ENCODE measurements at places on chromosomes 1 and 21.

DNA sequence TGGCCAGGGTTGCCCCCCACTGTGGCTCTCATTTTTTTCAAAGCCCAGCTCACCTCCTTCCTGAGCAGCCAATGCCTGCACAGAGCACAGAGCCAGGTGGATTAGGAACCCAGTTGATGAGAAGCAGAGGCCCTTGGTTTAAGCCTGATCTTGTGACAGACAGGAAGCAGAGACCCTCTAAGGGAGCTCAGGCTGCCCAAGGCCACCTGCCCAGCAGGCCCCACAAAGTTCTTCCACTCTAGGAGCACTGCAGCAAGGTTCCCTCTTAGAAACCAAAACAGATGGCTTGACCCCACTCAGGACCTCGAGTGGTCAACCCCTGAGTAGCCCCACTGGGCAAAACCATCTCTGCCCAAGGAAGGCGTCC, 25.5 kb upstream of the PRSS38 start:
- no peak for DNase-seq

DNA sequence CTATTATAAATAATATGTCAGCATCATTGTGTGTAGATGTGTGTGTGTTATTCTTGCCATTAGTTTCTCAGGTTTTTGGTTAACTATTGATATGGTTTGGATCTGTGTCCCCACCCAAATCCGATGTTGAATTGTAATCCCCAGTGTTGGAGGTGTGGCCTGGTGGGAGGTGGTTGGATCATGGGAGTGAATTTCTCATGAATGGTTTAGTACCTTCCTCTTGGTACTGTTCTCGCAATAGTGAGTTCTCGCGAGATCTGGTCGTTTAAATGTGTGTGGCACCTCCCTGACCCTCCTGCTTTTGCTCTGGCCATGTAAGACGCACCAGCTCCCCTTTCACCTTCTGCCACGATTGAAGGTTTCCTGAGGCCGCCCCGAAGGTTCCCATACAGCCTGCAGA, 9.6 kb upstream of the POFUT2 start:
- no peak for DNase-seq

DNA sequence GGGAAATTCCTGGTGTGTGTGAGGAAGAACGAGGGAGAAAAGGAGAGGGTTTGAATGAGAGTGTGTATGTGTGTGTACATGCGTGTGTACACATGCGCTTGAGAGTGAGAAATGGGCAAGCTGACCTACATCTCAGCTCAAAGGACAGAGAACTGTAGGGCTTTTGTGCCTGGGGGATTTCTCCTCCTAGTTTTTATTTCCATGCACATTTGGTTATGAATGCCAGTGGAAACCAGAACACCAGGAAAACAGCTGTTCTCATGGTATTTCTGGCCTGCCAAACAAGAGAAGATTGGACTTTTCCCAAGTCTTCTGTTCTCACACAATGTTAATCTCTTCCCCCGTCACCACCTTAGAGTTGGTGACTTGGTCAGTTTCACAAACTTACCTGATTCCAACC, 45.2 kb downstream of the SLC44A3 start:
- DNase-seq: no peak

- DNase-seq: no peak
These were observed 11.0 kb downstream of the RUNX3 start for GRCh38 chr1:24918995-24919605.

GRCh38 chr1:206419783-206420182, 50.5 kb upstream of the IKBKE start:
- DNase-seq: no peak

GRCh38 chr1:81554108-81554507, 246.6 kb upstream of the ADGRL2 start:
- no peak for DNase-seq

DNA sequence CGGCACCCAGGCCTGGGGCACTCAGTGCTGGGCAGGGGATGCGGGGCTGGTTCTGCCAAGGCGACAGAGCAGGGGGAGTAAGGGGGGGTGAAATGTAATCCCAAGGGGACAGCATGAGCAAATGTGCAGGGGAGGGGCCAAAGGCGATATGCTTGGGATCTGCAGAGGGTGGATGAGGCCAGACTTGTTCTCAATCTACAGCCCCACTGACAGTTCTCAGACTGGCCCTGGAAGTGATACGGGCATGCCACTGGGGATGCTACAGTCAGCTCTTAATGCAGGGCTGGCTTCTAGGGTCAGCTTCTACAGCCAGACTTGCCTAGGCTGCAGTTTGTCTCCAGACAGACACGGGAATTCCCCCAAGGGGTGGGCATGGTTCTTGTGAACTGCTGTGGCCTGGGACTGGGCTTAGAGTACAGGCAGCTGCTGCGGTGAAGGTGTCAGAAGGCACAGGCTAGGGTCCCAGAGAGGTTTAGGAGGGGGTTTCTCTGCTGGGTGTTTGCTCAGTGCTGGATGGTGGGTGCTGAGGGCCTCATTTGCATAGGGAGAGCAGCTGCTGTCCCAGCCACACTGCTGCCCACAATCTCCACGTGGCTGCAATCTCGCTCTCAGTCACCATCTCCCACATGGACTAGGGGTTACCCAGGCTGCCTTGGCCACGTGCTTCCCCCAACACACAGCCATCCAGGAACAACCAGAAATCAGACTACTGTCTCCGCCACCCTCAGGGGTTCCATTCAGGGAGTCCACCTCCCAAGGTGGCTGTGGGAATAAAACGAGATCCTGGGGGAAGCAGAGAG, 190.1 kb downstream of the HIVEP3 start:
- no peak for DNase-seq

- no peak for DNase-seq
These were observed 10.7 kb downstream of the DDI2 start for GRCh38 chr1:15628003-15628402.

DNA sequence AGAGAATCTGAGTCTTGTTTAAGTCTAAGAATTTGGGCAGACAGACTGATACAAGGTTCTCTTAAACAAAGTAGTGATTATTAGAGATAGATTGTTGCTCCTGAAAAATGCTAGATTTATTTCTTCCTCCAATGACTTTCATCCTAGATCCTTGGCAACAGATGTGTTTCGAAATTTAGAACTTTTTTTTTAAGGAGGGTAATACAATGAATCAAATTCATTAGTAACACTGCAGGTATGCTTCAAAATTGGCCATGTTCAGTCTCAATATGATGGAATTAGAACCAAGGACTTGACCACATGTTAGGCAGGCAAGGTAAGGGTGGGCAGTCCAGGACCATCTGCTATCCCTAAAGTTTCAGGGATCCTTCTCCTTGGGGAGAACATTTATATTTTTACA, 4.5 kb upstream of the LCE1F start:
- DNase-seq: no peak

DNA sequence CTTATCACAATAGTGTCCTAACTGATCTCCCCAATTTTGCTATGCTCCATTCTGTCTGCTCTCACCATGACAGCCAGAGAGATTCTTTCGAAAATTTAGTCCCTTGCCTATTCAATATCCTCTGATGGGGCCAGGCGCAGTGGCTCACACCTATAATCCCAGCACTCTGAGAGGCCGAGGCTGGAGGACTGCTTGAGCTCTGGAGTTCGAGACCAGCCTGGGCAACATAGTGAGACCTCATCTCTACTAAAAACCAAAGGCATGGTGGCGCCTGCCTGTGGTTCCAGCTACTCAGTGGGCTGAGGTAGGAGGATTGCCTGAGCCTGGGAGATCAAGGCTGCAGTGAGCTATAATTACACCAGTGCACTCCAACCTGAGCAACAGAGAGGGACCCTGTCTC, 16.1 kb upstream of the PDZK1IP1 start:
- DNase-seq: no peak

- no peak for DNase-seq
These were observed 51.5 kb downstream of the CTH start for GRCh38 chr1:70462611-70463010.

- DNase-seq: peak; percentile 60
These were observed 79.8 kb upstream of the F3 start for GRCh38 chr1:94621395-94621794.

- DNase-seq: no peak
These were observed 78.2 kb downstream of the MAP3K7CL start for GRCh38 chr21:29208682-29209059.

DNA sequence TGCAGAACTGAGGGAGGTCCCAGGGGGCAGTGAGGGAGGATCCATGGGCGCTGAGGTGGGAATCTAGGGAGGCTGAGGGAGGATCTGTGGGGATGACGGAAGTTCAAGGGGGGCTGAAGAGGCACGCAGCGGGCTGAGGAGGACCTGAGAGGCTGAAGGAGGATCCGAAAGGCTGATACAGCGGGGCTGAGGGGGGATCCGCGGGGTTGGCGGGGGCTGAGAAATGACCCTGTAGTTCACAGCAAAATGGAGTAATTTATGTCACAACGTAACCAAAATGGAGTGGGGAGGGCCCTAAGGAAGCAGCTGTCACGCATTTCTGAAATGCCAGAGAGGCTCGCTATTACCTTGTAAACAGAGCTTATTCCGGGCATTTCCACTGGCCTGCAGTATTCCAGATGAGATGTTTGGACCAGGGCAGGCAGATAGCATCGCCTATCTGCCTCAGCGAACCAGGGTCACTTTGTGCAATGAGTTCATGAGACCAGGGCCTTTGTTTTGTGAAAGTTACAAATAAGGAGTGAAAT, 926 bp upstream of the MRPL55 start:
- DNase-seq: no peak

GRCh38 chr1:1370771-1371300, 4.2 kb downstream of the AURKAIP1 start:
- DNase-seq: no peak

DNA sequence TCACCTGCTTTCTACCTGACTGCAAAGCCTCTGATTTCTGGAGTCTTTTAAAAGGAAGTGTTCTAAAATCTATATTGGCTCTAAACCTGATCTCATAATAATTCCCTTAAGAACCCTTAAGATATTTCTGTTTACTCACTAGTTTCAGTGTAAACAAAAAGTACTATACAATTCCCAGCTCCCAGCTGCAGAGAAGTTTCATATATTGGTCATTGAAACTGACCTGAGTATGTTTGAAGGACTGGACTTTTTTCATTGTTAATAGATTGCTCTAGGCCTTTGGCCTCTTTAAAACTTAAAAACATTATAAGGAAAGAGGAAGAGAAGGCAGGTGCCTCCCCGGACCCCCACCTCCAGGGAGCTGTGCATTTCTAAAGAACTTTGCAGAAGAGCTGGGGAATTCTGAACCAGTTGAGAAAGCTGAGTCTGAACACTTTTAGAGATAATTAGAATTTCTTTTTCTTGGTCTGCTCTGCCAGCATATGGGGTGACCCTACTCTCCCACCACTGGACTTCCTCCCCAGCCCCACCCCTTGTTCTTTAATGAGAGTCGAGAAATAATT, 23.7 kb downstream of the CLIC6 start:
- no peak for DNase-seq

DNA sequence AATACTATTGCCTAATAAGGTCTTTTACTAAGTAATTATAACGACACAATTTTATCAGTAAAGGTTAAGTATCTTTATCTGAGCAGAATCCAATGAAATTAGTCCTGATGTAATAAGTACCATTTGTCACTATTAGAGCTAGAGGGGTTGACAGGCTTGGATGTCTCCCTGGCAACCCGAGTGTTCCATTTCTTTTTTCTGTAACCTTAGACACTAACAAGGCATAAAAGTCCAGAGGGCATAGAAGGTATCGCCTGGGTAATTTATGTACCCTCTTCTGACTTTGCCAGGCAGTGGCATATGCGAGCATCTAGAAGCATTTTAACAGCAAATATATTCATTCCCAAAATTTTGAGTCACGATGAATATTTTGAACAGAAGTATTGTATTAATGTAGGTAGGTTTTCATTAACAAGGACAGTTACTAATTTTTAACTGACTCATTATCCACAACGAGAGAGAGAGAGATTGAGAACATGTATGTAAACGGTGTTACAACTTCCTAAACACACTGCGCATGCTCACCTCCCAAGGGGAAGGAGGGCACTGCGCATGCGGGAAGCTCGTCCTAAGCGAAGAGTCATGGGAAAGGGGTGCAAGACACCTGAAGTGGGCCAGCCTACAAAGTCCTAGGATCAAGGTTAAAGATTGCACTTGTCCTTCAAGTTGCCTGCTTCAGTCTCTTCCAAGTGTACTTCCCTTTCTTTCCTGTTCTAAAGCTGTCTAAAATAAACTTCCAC, 423.9 kb downstream of the DSCAM start:
- no peak for DNase-seq

DNA sequence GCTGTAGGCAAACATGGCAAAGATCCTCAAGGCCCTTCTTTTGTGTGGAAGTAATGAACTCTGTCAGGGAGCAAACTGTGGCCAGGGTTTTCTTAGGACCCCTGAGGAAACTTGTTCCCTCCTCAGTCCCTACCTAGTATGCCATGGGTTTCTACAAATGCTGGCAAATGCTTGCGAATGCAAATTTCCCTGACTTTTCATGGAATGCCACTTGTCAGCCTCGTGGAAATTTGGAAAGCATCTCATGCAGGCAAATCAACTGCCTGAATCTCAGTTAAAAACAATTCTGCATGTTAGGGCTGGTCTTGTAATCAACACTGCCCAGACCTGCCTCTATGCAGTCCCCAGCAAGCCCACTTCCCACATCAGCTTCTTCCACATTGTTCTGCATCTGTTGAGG, 334.9 kb upstream of the AJAP1 start:
- DNase-seq: no peak

GRCh38 chr21:35127026-35127425, 77.9 kb upstream of the RUNX1 start:
- no peak for DNase-seq

GRCh38 chr1:82534996-82535395, 734.3 kb downstream of the ADGRL2 start:
- DNase-seq: no peak

DNA sequence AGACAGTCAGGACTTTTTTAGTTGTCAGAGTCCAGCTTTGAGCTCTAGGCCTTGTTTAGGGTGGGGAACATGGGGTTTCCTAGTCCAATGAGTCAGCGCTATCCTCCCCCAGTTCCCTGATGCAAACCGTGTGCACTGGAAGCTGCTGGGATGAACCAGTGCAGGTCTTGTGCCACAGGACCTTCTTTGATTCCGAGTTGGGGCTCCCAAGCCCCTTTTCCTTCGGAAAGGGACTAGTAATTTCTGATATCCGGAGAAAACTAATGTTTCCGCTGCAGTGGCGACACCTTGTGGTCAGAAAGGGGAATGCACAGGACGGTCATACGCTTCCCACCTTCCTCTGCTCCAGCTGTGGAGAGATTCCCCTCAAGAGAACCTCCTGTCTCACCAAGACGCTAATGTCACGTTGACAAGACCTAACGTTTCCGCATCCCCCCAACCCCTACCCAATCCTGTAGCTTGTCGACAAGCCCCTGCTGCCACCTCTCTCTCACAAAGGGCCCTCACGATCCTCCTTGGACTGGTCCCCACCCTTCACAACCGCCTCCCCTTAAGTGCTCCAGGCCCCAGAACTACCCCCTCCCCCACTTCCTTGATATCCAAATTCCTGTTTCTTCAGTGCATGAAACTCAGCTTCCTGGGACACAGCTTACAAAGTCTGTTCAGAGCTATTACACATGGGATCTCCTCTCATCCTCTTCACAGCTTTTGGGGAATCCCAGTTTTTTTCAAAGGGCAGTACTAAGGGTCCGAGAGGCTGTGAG, 30.9 kb downstream of the GPA33 start:
- DNase-seq: peak; percentile 75
